Osteoblast (primary cell): ENCODE measurements at places on chromosomes 3 and 15. TPM values are rescaled to one million over a fixed set of nuclear protein-coding genes. Genes with fewer than 3 reads are reported as not detected.
A peak's percentile ranks its signal among the peaks of the same experiment; 100 is the strongest.

Gene GOLGA6L22
- not detected in 2 replicates for total RNA-seq

Gene RAD51
- 1.8 TPM in 2 replicates for total RNA-seq

GRCh38 chr15:24645627-24646026 lies 29.9 kb upstream of the NPAP1 start:
- H3K4me1 ChIP-seq = no peaks in the 10 kb centered on the region
- H3K27ac ChIP-seq = no peak overlapping the region
- H3K36me3 ChIP-seq = no peaks in the 10 kb centered on the region
- no peak for DNase-seq

- DNase-seq = no peak
- no peak overlapping the region for H3K4me3 ChIP-seq
- H3K27me3 ChIP-seq = no peaks in the 10 kb centered on the region
- peak overlapping the region; percentile 2 for H3K27ac ChIP-seq
- H3K36me3 ChIP-seq = no peaks in the 10 kb centered on the region
Measured at GRCh38 chr3:73509066-73509465, 115.7 kb downstream of the PDZRN3 start.

DNA sequence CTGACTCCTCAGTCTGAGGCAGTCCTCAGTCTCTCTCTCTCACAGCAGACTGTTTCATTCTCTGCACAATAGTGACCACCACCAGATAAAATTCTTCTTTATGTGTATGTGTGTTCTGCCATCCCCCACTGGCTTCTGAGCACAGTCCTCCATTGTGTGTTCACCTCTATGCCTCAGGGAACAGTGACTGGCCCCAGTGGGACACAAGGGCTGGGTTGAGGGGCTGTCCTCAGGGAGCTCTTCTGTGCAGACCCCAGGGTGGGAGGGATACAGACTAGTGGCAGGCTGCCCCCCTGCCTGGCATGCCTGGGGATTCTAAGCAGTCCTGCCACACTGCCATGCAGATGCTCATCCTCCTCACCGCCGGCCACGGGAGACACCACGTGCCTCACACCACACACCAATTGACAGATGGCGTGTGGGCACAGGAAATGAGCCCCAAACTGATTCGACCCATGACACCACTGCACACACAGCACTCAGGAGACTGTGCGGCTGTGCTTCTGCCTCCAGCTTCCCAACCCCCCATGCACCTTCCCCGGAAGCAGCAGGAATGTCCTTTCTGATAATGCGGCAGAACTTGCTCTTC lies 237.6 kb upstream of the CHRNA7 start:
- no peaks in the 10 kb centered on the region for H3K36me3 ChIP-seq
- no peak for DNase-seq
- no peaks in the 10 kb centered on the region for H3K4me1 ChIP-seq
- H3K27ac ChIP-seq = no peak overlapping the region
- no peak overlapping the region for H3K4me3 ChIP-seq
- H3K27me3 ChIP-seq = no peaks in the 10 kb centered on the region
